GM23248 (cell line): ENCODE measurements at places on chromosomes 4 and X. TPM values are rescaled to one million over a fixed set of nuclear protein-coding genes. Genes with fewer than 3 reads are reported as not detected.

DNA sequence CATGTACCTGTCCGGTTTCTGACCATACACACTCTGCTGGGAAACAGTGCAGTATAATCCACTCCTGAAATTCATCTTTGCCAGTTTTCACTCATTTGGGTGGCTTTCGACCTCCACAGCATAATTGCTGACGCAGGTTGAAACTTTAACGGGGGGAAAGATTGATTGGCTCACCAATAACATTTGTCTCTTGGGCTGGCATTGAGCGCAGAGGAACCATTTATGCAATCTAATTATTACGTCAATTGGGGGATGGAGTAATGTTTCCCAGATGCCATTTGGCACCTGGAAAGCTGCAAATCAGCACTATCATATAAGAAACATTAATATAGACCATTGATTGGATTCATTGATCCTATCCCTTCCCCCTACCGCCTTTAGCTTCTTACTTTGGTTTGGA is 24.1 kb upstream of the ARHGAP36 start:
- DNase-seq = no peak

GRCh38 chrX:78092296-78092695 is 11.8 kb upstream of the PGK1 start:
- peak; percentile 24 for DNase-seq

GRCh38 chr4:1899149-1900086 is 28.2 kb downstream of the NSD2 start:
- DNase-seq = peak; percentile 90

The FAM241A gene
- 6.1 and 6.2 TPM in 2 replicates for polyA plus RNA-seq

- DNase-seq = no peak
These were observed 15.8 kb downstream of the TRPC5 start for GRCh38 chrX:112066813-112067212.

- no peak for DNase-seq
These were observed 63.2 kb downstream of the ADGRG2 start for GRCh38 chrX:19059067-19059466.

The SLC9B1 gene
- polyA plus RNA-seq = 0.19 and 0.51 TPM in 2 replicates

DNA sequence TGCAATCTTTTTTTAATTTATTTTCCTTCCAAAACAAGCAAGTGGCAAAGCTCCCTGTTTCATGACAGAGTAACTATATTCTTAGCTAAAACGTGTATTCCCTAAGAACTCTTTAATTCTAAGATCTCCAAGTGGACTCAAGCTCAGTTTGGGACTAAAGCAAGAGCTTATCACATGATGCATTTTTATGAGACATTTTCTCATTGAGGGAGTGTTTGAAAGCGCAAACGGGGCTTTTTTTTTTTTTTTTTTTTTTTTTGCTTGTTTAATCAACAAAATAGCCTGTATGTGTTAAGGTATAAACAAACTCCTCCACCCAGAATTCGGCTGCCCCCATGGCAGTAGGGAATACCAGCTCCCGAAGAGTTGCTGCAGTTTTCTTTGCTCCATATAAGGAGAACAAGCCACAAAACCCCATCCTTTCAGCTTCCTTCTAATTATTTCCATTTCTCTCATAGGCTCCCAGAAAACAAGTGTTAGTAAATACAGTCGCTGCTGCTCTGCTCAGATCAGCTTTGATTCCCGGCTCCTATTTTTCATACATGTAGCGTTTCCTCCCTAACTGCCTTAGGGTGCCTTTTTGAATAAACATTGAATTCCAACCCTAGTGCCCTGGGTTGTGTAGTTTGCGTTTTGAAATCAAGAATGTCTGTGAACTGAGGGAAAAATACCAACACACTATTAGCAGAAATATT is 669 bp upstream of the PPARGC1A start:
- DNase-seq = no peak

DNA sequence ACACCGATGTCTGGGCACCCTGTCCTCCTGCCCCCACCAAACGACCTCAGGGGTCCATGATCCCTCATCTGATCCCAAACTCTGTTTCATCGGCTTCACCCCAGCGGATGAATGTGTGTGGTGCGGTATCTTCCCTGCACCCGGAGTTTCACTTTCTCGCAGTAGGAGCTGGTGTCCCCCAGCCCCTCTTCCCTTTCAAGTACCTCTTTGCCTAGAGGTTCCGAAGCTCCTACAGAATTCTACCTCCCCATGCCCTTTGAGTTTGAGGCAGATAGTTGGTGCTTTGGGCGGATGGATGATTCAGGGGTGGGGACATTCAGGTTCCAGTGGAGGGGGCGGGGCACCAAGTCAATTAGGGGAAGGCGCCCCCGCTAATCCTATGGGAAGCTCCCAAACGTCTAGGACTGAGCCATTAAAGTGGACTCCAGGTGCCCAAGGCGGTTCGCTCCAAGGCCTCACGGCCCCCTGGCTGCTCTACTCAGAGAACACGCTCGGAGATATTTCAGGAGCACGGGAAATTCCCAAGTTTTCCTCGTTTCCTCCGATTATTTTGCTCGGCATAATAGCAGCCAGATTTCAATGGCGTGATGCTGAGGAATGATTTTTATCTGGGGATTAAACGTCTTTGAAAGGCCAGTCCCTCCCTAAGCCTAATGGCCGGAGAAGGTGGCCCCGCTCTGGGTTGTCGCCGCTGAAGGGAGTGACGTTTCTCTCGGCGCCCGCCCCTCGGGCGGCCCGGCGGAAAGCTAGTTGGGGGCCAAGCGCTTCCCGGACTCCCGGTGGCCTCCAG is 1.3 kb downstream of the MSX1 start:
- peak; percentile 77 for DNase-seq

GRCh38 chrX:130393451-130394074 is 8.1 kb upstream of the GPR119 start:
- peak; percentile 67 for DNase-seq

DNA sequence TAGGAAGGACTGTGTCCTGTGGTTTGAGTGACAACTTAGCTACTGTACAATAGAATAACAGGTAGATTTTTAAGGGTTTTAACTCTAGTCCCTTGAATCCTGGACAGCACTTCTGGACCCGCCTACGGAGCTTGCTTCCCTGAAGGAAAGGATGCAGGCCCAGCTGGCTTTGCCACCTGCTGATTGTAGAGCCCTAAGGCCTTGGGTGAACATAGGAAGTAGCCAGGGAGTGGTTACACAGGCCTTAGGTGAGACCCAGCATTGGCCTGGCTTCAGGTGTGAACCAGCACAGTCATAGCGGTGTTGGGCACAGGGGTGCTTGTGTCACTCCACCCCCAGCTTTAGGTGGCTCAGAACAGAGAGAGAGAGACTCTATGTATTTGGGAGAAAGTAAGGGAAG is 413.5 kb downstream of the GRIA2 start:
- no peak for DNase-seq

GRCh38 chr4:40564004-40564403 is 65.7 kb downstream of the RBM47 start:
- DNase-seq = peak; percentile 44

GRCh38 chr4:4752576-4753401 is 106.7 kb upstream of the MSX1 start:
- DNase-seq = no peak

DNA sequence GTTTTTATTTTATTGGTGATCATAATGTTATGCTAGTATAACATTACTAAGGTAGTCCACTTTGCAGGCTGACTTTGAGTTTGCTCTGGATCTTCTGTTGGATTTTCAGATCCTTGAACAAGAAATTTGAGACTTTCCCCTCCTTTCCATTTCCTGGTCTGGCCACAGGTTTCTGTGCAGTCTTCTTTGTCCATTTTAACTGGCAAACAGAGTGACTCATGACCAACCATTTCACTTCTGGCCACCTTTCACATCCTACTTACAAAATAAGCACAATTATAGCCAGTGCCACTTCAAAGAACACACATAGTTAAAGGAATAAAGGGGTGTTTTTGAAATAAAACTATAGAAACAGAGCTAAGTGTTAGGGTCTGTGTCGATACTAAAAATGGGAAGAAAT is 8.4 kb downstream of the ANK2 start:
- peak; percentile 51 for DNase-seq

DNA sequence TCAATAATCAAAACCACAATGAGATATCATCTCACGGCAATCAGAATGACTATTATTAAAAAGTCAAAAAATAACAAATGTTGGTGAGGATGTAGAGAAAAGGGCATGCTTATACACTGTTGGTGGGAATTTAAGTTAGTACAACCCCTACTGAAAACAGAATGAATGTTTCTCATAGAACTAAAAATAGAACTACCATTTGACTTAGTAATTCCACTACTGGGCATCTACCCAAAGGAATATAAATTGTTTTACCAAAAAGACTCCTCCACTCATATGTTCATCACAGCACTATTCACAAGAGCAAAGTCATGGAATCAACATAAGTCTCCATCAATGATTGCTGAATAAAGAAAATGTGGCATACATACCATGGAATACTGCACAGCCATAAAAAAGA is 278.1 kb upstream of the ARSJ start:
- peak; percentile 80 for DNase-seq

The PLXNB3 gene
- polyA plus RNA-seq = 7.1 and 8.8 TPM in 2 replicates

DNA sequence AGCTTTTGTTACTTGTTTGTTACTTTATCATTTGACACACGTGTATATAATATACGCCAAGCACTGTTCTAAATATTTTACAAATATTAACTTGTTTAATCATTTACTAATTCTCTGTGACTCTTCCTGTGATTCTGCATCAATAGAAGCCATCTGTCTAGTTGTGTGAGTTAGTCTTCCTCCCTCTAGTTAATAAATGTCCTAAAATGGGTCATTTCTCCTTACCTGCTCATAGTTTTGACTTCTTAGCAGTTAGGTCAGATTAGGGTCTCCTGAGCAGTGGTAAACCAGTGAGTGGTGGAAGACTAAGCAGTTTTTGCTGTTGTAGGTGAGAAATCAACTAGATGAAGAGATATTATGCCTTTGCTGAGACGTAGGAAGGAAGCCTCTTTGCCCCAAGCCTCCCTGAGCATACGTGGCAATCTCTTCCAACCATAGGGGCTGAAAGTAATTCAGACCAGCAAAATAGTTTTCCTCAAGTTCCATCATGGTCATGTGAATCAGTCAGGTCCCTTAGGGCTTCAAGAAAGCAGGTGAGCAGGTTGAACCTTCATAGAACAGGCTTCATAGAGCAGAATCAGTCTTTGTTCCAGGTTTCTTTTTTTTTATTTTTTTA is 38.7 kb upstream of the THOC2 start:
- no peak for DNase-seq

DNA sequence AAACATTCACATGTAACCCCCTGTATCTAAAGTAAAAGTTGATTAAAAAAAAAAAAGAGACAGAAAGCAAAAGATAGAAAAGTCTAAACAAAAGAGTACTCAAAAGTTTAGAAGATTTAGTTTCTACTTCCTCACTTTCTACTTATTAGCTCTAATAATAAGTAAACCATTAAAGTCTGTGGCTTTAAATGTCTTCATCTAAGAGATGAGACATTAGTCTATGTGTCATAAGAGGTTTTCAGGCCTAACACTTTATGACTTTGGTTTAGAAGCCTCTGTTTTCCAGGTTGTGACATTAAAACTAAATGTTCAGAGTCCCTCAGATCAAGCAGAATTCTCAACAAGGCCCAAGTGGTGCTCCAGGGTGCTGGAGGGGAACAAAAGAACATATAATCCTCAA is 42.2 kb upstream of the GUCY1A1 start:
- no peak for DNase-seq

- peak; percentile 42 for DNase-seq
These were observed 39.7 kb downstream of the KLHL8 start for GRCh38 chr4:87180767-87181166.

DNA sequence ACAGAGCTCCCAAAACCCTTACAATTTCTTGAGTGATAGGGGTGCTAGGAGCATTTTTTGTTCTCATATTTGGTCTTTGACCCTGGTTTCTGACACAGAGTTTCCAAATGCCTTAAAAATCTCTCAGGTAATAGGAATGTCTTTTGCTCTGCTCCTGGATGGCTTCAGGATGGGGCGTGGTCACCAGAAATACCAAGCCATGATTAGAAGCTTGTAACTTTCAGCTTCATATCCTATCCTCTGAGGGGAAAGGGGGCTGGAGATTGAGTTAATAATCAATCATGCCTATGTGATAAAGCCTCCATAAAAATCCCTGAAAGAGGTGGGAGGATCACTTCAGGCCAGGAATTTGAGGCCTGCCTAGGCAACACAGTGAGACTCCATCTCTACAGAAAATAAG is 34.6 kb upstream of the IL9R start:
- no peak for DNase-seq

- DNase-seq = peak; percentile 89
These were observed 14.1 kb upstream of the STX18 start for GRCh38 chr4:4555916-4556315.

DNA sequence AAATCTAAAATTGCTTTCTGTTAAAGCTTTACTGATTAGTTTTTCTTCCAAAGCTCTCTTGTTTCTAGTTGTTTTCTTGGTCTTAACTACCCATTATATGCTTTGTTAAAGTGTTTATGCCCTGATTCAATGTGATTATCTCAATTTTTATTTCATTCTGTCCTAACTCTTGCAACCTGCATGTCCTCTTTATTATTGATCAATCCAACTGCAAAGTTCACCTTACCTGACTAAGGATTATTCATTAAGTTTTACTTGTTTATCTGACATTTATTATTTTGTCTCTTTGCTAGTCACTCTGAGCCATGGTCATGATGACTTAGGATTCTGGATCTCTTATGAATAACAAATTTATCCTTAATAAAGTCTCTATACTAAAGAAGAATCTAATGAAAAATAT is 15.8 kb downstream of the UGT2B10 start:
- no peak for DNase-seq

The UCP1 gene
- not detected in 2 replicates for polyA plus RNA-seq

The PASD1 gene
- polyA plus RNA-seq = not detected in 2 replicates

The COL25A1 gene
- 0.25 TPM in 1 of 2 replicates, not detected in the other for polyA plus RNA-seq

DNA sequence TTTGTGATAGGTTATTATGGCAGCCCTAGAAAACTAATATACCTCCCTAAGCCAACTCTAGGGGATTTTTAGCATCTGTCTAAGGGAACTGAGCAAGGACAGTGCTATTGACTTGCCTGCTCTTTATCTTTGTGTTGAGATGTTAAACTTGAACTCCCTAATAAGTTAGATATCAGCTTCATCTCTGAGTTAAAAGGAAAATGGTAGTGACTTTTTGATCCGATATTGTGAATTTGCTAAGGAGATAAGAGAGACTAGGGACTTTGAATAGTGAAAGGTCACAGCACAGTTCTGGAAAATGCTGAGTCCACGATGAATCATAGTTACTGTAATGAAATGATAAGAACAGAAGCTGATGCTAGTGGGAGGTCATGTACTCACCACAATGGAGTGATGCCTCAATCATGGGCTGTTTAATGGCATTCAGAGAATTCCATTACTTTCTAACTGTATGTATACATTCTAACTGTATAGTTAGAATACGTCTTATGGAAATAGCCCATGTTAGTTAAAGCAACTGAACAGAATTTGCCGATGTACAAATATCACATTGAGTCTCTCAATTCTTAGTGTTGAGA is 147.2 kb downstream of the GLRA3 start:
- DNase-seq = peak; percentile 59

- DNase-seq = peak; percentile 43
These were observed 451.2 kb downstream of the FAT4 start for GRCh38 chr4:125765941-125766340.

DNA sequence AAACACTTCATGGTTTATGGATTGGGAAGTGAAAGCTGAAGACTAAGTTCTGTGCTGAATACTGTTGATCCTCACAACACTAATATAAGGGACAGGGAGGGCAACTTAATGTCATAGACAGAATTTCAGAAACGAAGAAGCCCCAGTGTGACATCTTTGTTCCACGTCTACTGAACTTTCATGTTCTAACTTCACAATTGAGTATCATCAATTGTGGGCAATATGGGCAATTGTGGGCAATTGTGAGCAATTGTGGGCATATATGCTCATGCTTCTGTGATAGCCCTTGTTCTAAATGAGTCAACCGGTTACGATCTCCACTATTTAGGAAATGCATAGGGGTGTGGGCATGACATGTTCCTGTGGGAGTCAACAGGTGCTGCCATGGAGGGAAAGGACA is 33.7 kb downstream of the CYBB start:
- no peak for DNase-seq
